ENCODE measurements at places on chromosomes 4 and X. TPM values are rescaled to one million over a fixed set of nuclear protein-coding genes. Genes with fewer than 3 reads are reported as not detected.

DNA sequence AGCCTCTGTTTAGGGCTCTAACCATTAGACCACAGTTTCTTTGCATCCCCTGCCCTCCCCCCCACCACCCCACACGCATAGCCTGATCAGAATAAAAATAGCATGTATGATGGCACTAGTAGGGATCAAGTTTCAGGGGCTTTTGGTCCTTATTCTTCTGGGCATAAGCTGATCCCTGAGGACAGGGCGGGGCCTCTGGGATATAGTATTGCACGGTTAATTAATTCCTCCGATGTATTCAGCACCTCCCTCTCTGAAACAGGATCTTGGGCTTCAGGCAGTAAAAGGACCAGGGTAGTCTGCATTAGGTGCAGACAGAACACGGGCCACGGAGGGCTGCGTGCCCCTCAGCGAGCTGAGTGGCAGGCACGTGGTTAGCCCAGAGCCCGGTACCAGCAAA lies 57.1 kb downstream of the ELF4 start:
- DNase-seq: no peak

GRCh38 chr4:119559044-119559647 lies 69.5 kb downstream of the PDE5A start:
- no peak for DNase-seq

DNA sequence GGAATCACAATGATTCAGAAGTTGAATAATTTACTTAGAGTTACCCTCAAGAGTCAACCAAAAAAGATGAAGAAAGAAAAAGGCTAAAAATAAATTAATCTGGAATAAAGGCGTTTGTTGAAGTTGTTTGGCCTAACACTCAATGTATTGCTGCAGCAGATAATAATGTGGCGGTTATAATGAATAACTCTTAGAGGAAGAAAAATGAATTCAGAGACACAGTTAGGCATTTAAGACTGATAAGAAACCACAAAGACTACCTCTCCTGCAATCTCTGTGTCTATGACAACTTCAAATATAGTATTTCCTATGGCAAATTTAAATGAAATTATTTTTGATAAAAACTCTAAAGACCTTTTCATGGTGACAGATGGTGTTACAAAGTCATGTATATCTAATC lies 1369.1 kb upstream of the AGA start:
- no peak for DNase-seq

DNA sequence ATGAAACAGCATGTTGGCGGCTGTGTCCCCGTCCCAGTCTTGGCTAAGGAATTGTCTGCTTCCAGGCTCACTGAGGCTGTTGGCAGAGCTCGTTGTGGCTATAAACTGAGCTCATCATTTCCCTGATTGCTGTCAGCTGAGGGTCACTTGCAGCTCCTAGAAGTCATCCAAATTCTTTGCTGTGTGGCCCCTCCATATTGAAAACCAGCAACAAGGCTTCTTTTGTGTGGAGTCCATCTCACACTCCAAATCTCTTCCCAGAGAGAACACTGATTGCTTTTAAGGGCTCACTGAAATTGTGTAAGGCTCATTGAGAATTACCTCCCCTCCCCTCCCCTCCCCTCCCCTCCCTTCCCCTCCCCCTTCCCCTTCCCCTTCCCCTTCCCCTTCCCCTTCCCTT lies 23.3 kb downstream of the TBC1D14 start:
- no peak for DNase-seq

DNA sequence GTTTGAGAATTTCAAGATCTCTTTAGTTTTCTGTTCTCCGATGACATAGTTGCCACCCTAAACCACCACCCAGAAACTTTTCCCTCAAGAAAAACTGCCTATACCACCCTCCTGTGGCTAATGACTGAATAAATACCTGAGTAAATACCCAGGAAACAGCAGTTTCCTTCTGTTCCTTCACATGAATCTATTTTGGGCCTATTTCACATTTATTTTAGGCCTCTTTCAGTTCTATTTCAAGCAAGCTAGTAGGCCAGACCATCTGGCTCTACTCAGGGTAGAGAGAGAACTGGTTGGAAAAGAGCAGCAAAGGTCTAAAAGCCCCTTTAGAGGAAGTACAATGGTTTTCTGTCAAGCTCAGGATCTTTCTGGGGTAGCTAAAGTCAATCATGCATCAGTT lies 23.4 kb downstream of the ARHGEF9 start:
- peak; percentile 19 for DNase-seq

- no peak for DNase-seq
Observed at GRCh38 chr4:120870279-120870673, 52.2 kb downstream of the PRDM5 start.

GRCh38 chrX:102832661-102833060 lies 104.4 kb upstream of the RAB40AL start:
- no peak for DNase-seq

GRCh38 chrX:80335062-80335830 lies 85.0 kb upstream of the TENT5D start:
- no peak for DNase-seq

- no peak for DNase-seq
Observed at GRCh38 chr4:147453561-147454141, 27.2 kb upstream of the EDNRA start.

DNA sequence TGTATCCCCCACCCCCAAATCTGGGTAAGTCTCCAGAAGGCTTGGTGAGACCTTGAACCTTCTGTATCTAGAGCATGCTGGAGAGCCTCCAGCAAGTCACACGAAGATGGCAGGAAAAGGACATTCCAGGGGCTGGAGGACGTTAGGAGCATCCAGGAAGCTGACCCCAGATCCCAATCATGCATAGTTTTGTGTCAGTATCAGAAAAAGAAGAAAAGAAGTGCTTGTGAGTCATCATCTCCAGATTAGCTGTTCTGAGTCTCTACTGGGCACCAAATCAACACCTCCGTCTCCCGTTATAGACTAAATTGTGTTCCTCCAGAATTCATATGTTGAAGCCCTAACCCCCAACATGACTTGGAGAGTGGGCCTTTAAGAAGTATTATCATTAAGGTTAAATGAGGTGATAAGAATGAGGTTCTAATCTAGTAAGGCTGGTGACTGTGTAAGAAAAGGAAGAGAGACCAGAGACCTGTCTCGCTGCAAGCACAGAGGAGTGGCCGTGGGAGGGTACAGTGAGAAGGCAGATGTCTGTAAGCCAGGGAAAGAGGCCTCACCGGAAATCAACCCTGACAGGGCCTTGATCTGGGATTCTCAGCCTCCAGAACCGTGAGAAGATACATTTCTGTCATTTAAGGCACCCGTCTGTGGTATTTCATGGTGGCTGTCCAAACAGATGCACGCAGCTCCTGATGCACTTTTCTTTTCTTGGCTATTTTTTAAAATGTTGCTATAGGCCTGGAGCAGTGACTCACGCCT lies 38.1 kb upstream of the CLDN24 start:
- DNase-seq: no peak

DNA sequence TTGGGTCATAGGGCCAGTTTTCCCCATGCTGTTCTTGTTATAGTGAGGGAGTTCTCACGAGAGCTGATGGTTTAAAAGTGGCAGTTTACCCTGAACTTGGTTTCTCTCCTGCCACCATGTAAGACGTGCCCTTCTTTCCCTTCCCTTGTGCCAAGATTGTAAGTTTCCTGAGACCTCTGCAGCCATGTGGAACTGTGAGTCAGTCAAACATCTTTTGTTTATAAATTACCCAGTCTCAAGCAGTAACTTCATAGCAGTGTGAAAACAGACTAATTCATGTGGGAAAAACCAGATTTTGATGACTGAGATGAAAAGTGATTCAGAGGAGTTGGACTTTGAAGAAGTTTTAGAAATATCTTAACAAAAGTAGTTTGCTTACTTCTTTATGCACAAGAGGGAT lies 101.4 kb downstream of the ARHGAP10 start:
- no peak for DNase-seq

DNA sequence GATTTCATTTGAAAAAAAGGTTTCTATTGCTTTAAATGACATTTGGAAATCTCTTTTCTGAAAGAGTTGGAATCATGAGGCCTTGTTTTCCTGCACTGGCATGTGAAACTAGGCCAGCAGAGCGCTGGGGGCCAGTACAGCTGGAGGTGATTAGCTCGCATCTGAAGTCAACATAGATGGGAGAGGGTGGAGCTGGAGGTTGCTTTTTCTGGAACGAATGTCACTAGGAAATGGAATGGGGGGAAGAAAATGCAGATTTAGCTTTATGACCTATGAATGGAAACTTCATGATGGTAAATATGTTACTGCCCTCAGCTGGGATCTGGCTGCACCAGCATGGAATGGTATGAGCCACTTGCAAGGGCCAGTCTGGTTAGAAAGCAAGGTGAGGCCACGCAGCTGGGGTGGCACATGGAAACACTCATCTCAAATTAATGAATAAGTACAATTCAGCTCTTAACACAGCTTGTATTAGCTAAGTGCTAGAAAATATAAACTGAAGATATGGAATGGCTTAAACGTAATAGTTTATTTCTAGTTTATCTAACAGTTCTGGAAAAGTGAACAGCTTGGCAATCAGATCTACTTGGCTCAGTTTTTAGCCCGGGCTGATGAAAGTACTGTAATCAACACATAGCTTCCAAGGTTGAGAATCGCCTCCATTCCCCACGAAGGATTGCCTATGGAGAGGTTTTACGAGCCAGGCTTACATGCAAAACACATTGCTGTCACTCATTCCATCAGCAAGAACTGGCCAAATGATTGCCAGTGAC lies 32.5 kb downstream of the SLC10A6 start:
- DNase-seq: no peak

DNA sequence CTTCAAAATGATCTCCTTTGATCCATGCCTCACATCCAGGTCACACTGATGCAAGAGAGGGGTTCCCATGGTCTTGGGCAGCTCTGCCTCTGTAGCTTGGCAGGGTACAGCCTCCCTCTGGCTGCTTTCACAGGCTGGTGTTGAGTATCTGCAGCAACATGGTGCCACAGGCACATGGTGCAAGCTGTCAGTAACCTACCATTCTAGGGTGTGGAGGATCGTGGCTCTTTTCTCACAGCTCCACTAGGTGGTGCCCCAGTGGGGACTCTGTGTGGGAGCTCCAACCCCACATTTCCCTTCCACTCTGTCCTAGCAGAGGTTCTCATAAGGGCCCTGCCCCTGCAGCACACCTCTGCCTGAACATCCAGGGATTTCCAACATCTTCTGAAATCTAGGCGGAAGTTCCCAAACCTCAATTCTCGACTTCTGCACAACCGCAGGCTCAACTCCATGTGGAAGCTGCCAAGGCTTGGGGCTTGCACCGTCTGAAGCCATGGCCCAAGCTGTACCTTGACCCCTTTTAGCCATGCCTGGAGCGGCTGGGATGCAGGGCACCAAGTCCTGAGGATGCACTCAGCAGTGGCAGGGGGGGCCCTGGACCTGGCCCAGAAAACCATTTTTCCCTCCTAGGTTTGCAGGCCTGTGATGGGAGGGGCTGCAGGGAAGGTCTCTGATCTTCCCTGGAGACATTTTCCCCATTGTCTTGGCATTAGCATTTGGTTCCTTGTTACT lies 137.8 kb upstream of the NUDT6 start:
- DNase-seq: no peak

DNA sequence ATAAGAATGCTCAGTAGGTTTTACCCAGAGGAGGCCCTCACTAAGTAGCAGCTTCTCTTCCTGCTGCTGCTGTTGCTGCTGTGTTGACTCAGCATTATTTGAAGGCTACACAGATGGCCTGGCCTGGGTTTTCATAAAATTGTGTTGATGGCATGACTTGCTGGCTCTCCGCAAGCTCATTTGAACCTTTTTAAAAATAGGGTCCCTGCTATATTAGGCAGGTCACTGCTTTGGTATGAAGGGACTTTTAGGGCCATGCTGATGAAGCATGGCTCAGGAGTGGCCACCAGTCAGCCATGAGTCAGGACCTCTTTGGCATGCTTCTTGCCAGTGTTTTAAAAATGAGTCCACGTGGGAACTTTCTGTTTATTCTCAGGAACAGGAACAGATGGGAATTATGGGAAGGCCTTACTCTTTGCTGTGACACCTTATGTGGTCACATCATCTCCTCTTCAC lies 128.7 kb downstream of the MID1IP1 start:
- no peak for DNase-seq

DNA sequence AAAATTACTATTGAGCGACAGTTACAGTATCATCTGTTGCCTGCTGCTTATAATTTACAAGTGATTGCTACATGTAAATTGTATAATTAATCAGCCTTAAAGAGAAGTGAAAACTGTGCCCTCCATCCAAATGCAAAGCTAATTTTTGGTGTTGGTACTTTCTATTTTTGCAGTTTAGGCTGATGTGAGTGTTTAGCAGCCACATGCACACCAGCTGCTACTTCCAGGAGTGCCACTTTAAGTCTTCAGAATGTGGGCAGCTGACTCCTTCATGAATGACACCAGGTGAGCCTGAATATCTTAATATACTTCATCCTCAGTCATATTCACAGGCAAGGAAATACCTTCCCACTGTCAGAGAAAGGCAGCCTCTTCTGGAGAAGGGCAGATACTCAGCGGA lies 149.8 kb upstream of the RASGEF1B start:
- no peak for DNase-seq

DNA sequence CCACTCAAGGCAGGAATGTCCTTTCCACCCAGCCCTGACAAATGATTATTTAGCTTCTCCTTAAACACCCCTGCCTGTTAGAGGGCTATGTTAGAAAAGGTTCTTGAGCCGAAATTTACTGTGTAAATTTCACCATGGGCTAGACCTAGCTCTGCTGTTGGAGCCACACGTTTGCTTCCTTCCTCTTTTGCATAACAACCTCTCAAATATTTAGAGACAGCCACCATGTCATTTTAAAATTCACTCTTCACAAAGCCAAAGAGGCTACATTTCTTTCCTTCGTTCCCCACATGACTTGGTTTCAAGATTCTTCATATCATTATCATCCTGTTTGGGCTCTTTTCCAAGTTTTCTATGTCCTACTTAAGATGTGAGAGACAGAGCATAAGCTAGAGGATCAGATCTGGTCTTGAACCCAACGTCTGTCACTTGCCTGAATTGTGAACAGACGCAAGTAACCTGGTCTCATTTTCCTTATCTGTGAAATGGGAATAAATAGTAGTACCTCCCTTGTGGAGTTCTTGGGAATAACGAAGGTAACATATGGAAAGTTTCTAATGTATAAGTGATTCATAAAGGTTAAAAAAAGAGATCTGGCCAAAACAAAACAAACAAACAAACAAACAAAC lies 6.7 kb downstream of the DOCK11 start:
- peak; percentile 21 for DNase-seq

- DNase-seq: no peak
Observed at GRCh38 chr4:7894098-7894676, 45.5 kb downstream of the AFAP1 start.

GRCh38 chr4:141375855-141376254 lies 155.2 kb downstream of the ZNF330 start:
- no peak for DNase-seq

DNA sequence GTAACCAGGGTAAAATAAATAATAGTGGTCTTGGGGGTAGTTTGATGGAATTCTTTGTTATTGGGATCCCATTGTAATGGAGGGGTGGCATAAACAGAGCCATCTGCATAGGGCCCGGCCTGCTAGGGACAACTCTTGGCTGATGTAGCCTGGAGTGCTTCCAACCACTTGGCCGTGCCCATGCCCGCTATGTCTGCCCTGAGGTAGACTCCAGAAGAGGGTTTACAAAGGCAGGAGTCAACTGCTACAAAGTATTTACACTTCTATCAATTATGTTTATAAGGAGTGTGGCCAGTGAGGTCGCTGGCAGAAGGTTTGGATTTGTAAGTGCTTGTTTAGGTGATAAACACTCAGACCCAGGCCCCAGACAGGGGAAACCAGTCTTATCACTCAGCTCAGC lies 8.1 kb downstream of the RASL11B start:
- DNase-seq: no peak

Gene SATL1
- not detected for polyA plus RNA-seq

Gene STS
- polyA plus RNA-seq: 5.0 TPM

Gene TMEM255A
- 0.23 TPM for polyA plus RNA-seq

Gene GIMD1
- polyA plus RNA-seq: not detected

Gene CT45A3
- polyA plus RNA-seq: not detected

Gene PFKFB1
- not detected for polyA plus RNA-seq

Gene SLC10A4
- 0.16 TPM for polyA plus RNA-seq

Gene PF4V1
- polyA plus RNA-seq: 6.6 TPM

Gene SMPX
- not detected for polyA plus RNA-seq

Measured in naive B cell (primary cell).